ENCODE measurements at places on chromosomes 5 and 9.

DNA sequence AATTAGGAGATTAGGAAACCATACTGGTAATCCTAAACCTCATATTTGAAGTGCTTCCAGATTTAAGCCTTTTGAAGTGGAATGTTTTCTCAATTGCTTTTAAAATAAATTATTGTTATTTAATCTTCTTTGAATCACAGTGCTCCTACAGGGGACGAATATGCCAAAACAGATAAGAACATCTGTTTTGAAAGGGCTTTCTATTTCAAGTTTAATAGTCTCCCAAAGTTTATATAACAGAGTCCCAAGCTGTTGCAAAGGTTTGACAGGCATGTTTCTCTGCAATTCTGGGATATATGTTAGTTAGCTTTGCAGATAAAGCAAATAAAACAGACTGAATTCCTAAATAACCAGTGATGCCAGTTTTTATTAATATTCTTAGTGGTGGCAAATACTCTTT is 803.7 kb downstream of the TLE4 start:
- DNase-seq = no peak

DNA sequence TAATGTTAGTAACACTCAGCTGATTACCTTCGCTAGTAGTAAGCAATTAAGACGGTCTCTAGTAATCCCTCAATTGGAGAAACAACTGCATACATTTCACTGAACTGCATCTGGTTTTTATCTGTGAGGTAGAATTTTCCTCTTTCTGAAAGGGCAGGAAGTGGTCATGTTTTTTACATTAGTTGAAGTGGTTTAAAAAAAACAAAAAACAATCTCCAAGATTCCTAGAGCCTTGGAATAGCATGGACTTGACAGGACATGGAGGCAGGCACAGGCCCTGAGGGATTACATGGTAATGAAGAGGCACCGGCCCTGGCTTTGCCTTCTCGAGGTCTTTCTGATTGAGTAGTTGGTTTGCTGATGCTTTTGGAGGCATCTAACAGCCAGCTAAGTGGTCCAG is 25.8 kb downstream of the THBS4 start:
- no peak for DNase-seq

DNA sequence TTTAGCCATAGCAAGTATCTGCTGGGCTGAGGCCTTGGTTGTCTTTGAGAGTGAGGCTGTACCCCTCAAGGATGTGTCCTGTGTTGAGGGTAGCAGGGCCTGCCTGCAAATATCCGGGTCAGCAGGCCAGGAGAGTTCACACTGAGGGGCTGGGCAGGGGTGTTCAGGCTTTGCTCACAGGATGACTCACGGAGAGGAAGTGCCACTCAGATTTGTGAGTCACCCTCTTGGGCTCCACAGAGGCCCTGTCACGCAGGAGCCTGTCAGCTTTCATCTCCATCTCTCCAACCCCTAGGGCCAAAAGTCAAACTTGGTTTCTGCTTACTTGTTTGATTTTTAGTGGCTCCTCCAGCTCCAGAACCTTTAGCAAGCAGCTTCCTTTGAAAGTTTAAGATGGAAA is 211.5 kb downstream of the SEC61B start:
- DNase-seq = peak; percentile 15

DNA sequence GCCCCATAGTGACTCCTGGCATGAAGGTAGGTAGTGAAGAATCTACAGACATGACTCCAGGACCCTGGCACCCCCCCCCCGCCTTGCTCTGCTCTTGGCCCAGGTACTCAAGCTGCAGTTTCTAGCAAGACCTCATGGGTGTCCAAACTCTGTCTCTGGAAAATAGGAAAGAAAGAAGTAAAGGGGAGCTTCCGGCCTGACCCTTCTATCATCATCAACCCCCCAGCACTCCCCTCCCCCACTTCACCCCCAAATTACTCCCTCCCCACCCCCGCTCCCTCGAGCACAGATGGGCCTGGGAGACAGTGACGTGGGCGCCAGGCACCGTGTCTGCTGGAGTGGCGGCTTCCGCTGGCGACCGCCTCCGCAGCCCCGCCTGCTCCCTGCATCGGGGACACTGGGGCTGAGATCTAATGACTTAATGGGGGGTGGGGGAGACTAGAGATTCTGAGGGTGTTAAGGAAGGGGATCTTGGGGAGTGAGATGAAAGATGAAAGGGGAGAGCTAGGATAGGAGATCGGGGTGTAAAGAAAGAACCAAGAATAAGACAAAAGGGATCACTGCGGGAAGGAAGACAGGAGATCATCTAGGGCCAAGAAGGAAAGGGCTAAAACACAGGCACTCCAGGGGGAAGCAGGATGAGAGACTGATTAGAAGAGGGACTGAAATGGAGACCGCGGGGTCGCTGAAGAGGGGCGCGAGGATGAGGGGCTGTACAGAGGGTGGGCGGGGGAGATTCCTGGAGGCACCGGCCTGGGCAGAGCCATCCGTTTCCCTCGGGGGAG is 1.1 kb upstream of the DNAJB5 start:
- DNase-seq = no peak

DNA sequence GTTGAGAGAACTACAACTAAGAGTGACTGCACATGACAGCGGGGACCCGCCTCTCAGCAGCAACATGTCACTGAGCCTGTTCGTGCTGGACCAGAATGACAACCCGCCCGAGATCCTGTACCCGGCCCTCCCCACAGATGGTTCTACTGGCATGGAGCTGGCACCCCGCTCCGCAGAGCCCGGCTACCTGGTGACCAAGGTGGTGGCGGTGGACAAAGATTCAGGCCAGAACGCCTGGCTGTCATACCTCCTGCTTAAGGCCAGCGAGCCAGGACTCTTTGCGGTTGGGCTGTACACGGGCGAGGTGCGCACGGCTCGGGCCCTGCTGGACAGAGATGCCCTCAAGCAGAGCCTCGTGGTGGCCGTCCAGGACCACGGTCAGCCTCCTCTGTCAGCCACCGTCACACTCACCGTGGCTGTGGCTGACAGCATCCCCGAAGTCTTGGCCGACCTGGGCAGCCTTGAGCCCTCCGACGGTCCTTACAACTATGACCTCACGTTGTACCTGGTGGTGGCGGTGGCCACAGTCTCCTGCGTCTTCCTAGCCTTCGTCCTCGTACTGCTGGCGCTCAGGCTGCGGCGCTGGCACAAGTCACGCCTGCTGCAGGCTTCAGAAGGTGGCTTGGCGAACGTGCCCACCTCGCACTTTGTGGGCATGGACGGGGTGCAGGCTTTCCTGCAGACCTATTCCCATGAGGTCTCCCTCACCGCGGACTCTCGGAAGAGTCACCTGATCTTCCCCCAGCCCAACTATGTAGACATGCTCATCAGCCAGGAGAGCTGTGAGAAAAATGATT is 2.1 kb downstream of the PCDHGA7 start:
- DNase-seq = no peak

- no peak for DNase-seq
These were observed 51.6 kb upstream of the LIFR start for GRCh38 chr5:38607930-38608564.

DNA sequence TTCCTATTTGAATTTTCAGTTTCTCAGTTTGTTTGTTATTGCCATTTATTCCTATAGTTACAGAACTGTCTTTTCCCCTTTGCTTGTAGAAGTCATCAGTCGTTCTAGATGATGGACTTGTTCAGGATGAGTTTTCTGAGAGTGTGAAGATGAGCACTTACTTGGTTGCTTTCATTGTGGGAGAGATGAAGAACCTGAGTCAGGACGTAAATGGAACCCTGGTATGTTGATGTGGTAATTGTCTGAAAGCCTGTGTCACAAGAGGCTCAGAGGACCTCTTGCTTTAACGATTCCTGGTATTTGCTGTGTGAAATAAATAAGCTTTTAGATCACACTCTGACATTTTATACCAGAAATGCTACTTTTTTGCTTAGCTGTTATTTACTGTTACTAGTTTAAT is 50.6 kb downstream of the LNPEP start:
- DNase-seq = no peak

DNA sequence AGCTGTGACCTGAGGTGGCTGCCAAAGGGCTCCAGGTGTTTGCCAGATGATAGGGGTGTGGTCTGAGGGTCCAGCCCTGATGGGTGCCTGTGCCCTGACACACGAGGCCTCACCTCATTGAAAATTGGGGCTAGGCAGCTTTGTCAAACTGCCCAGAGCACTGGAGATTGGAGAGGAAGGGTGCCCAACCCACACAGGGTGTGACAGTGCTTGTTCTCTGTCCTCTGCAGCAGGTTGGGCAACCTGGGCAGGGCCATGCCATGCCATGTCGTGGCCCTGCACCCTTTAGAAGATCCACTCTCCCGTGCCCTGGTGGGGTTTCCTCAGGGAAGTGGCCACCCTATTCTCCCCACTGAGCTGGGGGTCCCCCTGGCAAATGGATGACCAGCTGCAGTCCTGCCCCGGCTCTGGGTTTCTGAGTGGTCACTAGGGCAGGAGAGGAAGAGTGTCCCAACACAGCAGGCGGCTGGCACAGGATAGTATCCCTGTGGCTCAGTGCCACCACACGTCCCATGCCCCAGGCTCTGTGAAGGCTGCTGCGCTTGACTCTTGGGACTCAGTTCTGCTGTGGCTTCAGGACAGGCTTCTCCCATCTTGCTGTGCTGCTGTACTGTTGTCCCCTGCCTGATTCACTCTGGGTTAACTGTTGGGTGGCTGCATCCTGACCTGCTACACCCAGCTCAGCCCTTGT is 100.8 kb upstream of the PITX1 start:
- no peak for DNase-seq

DNA sequence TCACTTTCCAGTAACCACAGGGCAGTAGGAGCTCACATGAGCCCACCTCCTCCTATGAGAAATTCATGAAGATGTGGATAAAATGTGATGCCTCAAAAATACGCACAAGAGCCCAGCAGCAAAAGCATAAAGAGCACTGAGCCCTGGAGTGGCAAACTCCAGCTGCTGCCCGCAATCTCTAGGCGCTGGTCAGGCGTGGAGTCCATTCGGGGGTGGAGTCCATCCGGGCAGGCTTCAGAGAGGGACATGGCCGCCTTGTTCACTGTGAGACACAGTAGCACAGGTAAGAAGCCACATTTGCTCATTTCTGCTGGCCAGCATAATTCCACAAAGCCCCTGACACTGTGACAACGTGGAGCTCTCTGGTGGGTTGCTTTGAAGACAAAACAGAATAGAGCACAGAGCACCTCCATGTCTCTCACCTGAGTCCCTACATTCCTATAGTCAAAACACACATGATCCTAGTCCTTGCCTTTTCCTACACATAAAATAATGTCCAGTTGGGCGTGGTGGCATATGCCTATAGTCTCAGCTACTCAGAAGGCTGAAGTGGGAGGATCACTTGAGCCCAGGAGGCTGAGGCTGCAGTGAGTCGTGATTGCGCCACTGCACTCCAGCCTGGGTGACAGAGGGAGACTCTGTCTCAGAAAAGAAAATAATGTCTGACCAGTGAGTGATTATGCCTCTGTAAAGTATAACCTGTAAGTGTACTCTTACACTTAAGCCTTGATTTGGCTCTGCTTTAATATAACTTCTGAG is 365.2 kb downstream of the GADD45G start:
- DNase-seq = no peak

DNA sequence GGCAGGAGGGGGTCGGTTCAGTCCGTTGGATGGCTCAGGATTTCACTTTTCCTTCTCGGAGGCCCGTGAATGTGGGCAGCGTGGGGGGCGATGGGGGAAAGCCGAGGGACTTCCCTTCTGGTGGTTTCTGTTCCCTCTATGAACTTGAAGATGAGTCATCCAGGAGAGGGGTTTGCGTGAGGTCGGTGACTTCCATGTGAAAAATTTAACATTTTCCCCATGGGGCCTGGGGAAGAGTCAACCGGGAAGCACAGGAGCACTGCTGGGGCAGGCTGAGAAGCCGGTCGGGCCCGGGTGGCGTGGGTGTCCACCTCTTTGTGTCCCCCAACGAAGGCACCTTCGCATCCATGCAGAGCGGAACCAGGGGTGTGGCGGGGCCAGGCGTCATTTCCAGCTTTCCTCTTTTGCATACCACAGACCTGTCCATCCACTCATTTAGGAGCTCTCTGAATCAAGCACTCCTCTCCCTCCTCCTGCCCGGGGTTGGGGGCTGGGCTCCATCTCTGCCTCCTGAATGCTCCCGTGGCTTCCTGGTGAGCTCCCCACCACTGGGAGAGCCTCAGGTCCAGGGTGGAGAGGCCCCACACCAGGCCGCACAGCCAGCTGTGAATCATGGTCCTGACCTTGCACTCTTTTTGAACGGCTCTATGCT is 68.4 kb downstream of the ANKRD33B start:
- DNase-seq = no peak

Measured in stimulated activated CD8-positive, alpha-beta memory T cell treated with anti-CD3 and anti-CD28 coated beads, Interleukin-4, amount 100 ng/mL, for 1 hour (primary cell).